Psoas muscle (tissue), 8 donors: ENCODE measurements at places on chromosomes 2 and 18.
A peak's percentile ranks its signal among the peaks of the same experiment; 100 is the strongest.

DNA sequence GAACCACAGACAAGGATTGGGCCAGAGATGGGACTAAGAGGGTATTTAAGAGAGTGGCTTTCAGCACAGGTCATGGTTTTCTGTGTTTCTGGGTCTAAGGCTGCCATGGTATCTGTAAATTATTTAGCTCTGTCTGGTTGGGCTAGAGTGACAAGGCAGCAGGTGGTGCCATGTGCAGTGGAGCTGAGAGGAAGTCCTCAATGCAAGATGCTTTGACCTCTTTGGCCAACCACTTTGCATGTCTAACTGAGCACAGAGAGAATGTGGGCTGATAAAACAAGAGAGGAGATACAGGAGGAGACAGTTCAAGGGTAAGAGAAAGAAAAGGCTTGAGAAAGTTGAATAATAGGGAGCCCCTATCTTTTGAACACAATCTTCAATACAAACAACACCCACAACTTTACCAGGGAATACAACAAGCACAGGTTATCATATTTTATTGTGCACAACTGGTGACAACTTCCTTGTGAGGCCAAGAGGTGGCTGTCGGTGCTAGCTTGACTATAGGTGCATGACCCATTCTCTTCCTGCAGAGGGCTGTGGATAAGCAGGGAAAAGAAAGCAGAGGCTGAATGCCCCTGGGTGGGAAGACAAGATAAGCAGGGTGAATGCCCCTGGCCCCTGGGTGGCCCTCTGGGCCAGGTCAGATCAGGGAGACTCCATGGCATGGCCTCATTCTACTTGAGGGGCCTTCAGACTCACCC lies 12.3 kb downstream of the FLACC1 start:
- no peak for DNase-seq

- no peak for DNase-seq
Measured at GRCh38 chr2:65103013-65103715, 26.7 kb downstream of the RAB1A start.

- no peak for DNase-seq
Measured at GRCh38 chr2:34045101-34045655, 446.1 kb upstream of the FAM98A start.

- peak; percentile 63 for DNase-seq
Measured at GRCh38 chr2:85998071-85998991, 107.4 kb downstream of the POLR1A start.

- no peak for DNase-seq
Measured at GRCh38 chr2:176117823-176118371, 1.3 kb downstream of the HOXD10 start.

GRCh38 chr2:66574701-66575624 lies 140.0 kb downstream of the MEIS1 start:
- DNase-seq, result peak; percentile 56

- DNase-seq, result no peak
Measured at GRCh38 chr2:10202131-10202665, 79.7 kb downstream of the RRM2 start.

DNA sequence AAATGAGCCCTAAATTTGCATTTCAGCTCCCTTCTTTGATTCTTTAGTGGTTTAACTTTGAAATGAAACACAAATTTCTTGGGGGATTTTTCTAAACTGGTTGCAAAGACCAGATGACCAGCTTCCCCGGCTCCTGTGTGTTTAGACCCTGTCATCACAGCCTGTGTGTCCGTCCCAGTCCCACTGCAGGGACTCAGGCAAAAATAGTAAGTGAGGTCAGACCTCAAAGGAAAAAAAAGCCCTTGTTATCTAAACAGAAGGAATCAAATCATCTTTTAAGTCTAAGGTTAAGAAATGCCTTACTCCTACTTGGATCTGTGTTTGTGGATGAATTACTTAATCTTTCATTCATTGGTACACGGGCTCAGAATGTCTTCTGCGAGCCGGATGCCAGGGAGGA lies 423.7 kb downstream of the LPIN1 start:
- DNase-seq, result no peak

DNA sequence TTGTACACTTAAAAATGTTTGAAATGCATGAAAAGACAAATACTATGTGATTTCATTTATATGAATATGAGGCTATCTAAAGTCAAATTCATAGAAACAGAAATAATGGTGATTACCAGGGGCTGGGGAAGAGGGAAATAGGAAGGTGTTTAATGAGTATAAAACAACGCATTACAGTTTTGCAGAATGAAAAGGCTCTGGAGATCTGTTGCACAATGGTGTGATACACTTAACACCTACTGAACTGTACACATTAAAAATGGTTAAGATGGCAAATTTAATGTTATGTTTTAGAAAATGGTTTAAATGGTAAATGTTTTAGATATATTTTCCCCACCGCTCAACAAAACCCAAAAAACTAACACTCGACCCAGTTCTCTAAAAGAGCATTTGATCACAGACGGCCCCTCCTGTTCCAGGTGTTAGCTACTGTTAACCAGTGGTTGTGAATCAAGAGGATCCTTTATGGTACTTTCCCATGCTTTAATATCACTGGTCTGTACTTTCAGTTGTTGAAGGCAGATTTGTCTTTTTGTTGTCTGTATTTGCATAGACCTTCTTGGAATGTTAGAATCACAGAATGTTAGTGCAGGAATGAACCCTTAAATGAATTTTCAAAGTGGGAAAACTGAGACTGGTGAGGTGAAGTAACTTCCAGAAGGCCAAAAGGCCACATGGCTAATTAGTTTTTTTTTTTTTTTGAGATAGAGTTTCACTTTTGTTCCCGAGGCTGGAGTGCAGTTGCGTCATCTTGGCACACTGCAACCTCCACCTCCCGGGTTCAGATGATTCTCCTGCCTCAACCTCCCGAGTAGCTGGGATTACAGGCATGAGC lies 10.2 kb downstream of the RAB10 start:
- peak; percentile 60 for DNase-seq

DNA sequence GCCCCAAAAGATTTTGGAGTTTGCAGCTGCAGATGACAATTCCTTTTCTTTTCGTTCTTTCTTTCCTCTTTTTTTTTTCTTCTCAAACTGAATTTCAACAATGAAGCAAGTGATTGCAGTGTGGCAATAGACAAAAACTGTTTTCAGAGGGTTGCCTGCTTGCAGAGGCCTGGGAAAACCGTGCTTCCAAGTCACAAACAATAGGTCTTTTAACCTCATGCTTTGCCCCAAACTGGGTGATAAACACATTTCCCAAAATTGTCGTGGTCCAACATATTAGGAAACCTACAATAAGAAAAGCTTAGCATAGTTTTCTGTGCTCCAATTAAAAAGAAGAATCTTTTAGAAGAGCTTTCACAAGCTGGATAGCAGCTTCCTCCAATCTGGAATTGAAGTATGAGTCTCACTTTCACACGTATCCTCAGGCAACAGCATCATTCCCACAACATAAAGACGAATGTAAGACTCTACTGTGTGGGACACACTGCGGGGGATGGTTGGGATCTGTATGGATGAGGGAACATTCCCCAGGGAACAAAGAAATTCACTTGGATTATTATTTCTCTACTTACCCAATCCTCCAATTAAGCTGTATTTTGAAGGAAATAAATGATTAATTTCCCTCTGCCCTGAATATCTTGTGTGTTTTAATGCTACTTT lies 656.1 kb downstream of the RNF144A start:
- no peak for DNase-seq

DNA sequence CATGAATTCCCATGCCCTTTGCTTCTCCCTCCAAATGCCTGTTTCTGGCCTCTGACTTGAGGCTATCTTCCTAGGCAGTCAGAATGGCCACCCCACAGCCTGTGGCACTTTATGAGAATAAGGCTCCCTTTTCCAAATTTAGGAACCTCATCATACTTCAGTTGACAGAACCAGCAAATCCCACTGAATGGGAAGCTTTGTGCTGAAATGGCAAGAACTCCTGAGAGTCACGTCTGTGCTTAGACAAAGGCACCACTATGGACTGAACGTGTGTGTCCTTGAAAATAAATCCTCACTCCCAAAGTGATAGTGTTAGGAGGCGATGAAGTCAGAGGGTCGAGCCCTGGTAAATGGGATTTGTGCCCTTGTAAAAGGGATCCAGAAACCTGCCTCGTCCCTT lies 559.9 kb upstream of the SOX11 start:
- no peak for DNase-seq

GRCh38 chr2:167980439-167980838 lies 267.0 kb downstream of the STK39 start:
- DNase-seq, result no peak

- peak; percentile 25 for DNase-seq
Measured at GRCh38 chr2:157898591-157898996, 22.5 kb upstream of the ACVR1 start.

DNA sequence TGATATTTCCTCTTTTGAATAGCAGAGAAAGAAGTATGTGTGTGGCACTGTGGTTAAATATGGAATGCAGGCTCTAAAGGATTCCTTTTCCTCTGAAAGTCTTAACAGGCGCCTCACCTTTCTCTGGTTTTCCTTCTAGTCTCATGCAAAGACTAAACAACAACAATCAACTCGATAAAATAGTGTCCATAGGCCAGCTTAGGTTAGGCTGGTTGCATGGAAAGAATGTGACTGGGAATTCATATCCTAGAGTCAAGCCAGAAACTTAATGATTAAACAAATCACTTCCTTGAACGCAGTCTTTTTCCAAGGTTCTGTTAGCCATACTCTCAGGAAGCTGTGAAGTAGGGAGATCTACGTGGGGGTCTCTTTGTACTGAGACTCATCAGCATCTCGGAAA lies 800.8 kb upstream of the ID2 start:
- DNase-seq, result no peak

- no peak for DNase-seq
Measured at GRCh38 chr2:189293164-189293563, 113.6 kb upstream of the COL5A2 start.

DNA sequence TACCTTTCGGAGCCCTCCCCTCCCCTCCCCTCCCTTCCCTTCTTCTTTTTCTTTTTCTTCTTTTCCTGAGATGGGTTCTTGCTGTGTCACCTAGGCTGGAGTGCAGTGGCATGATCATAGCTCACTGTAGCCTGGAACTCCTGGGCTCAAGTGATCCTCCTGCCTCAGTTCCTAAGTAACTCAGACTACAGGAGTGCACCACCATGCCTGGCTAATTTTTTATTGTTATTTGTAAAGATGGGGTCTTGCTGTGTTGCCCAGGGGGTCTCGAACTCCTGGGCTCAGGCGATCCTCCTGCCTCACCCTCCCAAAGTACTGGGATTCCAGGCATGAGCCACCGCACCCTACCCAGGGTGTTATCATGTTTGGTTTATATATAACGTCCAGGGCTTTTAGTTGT lies 66.7 kb downstream of the ASB1 start:
- DNase-seq, result no peak

- DNase-seq, result no peak
Measured at GRCh38 chr2:186299610-186300009, 186.4 kb upstream of the ZC3H15 start.

GRCh38 chr2:173550143-173550542 lies 195.5 kb downstream of the CDCA7 start:
- no peak for DNase-seq

DNA sequence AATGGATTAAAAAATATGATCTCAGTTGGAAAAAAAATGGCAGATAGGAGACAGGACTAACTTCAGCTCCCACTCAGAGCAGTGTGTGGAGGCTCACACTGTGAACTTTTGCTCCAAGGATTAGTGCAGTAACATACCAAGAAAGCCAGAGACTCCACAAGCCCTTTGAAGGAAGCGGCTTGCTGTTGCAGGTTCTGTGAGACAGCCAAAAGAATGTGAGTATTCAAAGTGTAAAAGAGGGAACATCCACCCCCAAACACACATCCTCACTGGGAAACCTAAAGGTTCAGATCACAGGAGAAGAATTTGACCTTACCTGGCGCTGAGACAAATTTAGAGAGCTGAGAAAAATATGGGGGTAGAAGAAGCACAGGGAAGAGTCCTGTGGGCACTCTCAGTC lies 77.5 kb downstream of the FAM171B start:
- DNase-seq, result no peak

DNA sequence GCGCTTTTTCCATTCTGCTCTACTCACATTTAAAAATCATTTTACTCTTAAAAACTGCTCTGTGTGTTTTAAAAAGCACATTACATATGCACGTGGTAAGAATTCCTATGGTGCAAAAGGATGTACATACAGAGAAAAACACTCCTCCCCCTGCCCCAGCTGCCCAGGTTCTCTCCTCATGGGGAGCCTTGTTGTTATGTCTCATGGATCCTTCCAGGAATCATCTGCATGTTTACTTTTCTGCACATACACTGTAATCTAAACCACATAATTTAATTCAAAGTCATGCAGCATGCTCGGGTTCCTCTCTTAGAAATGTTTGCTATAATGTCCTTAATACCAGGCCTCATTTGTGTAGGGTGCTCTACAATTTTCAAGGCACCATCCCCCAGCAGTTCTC lies 243.3 kb downstream of the LOXHD1 start:
- DNase-seq, result no peak

- DNase-seq, result peak; percentile 55
Measured at GRCh38 chr2:3536682-3537632, 17.6 kb upstream of the ADI1 start.

DNA sequence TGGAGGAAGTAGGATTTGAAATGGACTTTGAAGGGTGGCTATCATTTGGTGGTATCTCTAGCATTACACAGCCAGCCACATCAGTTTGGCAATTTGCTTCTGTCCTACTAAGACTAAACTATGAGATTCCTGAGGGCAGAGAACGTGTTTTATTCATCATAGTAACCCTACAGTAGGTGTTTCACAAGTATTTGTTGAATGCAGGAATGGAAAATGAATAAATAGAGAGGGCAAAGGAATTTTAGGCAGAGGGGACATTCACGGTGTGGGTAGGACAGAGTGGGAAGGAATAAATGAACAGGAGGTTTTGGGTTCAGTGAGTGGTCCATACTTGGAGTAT lies 15.7 kb upstream of the GPR39 start:
- DNase-seq, result no peak

- DNase-seq, result no peak
Measured at GRCh38 chr2:132383956-132384355, 32.6 kb upstream of the GPR39 start.

DNA sequence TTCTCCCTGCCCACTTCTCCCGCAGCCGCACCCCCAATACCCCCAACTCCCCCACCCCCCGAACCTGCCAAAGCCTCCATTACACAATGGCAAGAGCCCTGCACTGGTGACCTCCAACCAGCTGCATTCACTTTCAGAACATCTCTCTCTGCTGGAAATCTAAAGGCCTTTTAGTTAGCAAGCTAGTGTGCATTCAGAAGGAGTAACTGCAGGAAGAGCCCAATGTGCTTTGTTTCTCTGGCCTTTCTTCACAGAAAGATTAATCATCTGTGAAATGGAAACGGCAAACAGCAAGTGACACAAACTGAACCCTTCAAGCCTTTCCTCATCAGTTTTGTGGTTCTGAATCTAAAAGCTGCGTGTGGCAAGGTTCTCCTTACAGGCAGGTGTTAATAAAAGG lies 124.2 kb downstream of the OLA1 start:
- no peak for DNase-seq

DNA sequence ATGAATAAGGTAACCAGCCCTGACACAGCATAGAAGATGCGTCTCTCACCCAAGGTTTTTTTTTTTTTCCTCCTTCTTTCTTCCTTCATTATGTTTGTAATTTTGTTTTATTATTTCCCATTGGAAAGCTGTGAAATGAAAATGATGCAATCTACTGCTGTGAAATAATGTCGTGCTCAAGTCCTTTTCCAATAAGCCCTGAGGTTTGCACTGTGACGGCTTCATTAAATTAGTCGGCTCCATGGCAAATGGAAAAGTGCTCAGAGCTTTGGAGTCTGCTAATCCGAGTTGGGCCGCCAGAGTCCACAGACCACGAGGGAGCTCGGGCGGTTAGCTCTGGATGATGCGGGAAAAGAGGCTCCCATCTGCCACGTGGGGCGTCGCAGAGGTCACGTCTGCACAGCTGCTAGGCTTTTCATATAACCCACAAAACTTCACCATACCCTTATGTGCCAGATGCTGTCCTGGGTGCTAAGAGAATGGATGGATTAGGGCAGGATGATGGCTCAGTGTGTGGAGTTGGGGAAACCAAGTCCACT lies 92.3 kb upstream of the CAPN13 start:
- DNase-seq, result no peak
